ENCODE measurements at places on chromosomes 1 and 21. TPM values are rescaled to one million over a fixed set of nuclear protein-coding genes. Genes with fewer than 3 reads are reported as not detected.

GRCh38 chr1:97929874-97930851 lies 9.3 kb upstream of the DPYD start:
- no peak for ATAC-seq

- peak; percentile 74 for ATAC-seq
Measured at GRCh38 chr1:171434717-171435346, 50.5 kb upstream of the PRRC2C start.

- peak; percentile 31 for ATAC-seq
Measured at GRCh38 chr21:34022627-34023335, 50.6 kb upstream of the MRPS6 start.

GRCh38 chr1:232643251-232643650 lies 13.3 kb upstream of the SIPA1L2 start:
- ATAC-seq = no peak

DNA sequence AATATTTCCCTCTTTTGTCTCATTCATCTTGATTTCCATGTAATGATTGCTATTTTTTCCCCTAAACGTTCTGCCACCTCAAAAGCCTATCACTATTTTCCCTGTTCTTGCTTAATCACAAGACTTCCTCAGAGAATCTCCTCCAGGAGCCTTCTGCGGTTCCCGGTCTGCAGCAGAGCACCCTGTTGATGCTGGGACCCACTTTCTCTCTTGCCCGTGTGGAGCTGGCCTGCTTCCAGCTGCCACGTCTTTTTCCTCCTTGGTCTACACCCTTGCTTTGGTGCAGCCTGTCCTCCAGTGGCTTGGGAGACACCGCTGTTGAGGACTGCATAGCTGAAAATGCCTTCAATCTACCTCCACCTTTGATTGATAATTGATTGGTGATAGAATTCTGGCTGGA lies 70.0 kb upstream of the COA6 start:
- no peak for ATAC-seq

The TTC39A gene
- total RNA-seq = 0.93 TPM

The CDC14A gene
- 20.1 TPM for total RNA-seq

- no peak for ATAC-seq
Measured at GRCh38 chr1:22708777-22709176, 1.9 kb upstream of the EPHB2 start.

GRCh38 chr1:244843148-244843978 lies 7.9 kb downstream of the COX20 start:
- ATAC-seq = no peak

GRCh38 chr1:77797991-77798390 lies 18.5 kb downstream of the MIGA1 start:
- ATAC-seq = no peak

- no peak for ATAC-seq
Measured at GRCh38 chr1:91929250-91929649, 20.0 kb upstream of the BRDT start.

- ATAC-seq = no peak
Measured at GRCh38 chr1:24553931-24554330, 2.0 kb upstream of the NCMAP start.

The OR2T35 gene
- not detected for total RNA-seq

- ATAC-seq = no peak
Measured at GRCh38 chr1:219277304-219278105, 103.8 kb downstream of the LYPLAL1 start.
